ENCODE measurements at places on chromosomes 2 and 18.

DNA sequence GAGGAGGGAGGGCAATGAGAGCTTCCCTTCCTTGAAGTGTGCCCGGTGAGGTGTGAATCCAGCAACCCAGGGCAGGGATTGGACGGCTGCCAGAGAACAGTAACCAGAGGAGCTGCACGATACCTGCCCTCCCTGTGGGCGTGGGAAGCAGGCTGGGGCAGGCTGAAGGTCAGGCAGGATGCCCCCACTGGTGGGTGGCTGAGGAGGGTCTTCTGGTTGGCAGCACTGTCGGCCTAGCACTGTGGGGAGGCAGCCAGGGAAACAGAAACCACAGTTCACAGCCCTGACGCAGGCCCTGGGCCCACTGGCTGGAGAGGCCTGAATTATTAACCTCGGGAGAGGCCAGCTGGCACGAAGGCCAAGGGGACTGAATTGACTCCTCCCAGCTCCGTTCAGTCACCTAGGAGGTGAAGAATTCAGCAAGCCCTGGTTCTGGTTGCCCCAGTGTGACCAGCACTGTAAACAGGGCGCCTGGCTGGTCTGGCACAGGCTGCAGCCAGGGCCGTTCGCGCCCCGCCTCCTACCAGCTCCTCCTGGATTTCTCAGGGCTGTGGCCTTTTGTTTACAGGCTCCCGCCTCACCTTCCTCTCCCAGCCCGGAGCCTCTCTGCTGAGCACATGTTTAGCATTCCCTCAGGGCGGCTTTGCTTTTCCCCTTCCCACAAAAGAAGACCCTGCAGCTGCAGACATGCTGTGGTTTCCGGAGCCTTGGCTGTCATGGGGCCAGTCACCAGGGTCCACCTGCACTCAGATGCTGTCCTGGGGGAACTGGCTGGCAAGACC is 97.8 kb downstream of the B3GNT2 start:
- DNase-seq = no peak

DNA sequence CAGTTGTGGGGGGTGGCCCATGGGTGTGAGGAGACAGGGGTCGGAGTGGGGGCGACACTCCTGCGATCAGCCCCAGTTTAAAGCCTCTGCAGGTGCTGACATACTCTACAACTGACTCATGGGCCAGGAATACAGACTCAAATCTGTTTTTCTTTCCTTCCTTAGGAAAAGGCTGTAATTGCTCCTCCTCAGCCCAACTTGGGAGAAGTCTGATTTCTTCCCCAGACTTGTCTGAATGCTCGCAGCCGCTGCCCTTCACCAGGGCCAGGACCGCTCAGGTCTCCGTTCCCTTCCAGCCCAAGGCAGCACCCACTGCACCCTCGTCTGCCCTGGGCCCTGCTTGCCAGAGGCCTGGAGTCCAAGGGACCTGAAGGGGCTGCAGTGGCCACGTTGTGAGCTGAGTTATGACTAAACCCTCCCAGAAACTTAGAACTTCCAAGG is 41.3 kb downstream of the RHOB start:
- no peak for DNase-seq

- DNase-seq = no peak
Observed at GRCh38 chr2:86296947-86297346, 40.5 kb downstream of the REEP1 start.

DNA sequence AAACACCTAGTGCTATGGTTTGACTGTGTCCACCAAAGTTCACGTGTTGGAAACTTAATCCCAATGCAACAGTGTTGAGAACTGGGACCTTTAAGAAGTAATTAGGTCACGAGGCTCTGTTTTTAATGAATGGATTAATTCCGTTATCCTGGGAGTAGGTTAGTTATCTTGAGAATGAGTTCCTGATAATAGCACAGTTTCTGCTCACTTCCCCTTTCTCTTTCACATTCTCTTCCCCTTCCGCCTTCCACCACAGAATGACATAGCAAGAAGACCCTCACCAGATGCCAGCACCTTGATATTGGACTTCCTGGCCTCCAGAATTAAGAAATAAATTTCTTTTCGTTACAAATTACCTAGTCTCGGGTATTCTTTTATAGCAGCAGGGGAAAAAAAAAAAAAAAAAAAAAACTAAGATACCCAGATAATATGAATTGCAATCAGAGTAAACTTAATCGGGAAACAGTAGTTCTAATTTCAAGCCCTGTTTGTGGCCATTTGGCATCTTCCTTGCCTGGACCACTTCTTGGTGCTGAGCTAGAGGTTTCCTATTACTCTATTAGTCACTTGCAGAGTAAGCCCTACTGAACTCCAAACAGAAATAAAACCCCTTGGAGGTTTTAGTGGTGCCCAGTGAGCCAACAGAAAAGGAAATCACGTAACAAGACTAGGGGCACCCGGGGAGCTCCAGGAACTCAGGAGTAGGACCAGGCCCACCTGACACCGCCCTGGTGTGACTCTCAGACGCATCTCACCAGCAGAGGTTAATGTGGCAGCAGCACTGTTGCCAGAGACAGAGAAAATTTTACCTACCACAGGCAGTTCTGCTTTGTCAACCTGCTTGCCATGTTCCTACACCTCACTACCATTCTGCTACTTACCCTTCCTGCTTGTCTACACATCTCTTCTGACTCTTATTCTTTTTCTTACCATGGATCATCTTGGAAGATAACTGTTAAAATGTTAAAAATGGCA is 147.6 kb upstream of the CAB39 start:
- DNase-seq = no peak

GRCh38 chr2:219557791-219558785 is 13.3 kb downstream of the OBSL1 start:
- no peak for DNase-seq
